ENCODE measurements at places on chromosomes 16 and 17.
A peak's percentile ranks its signal among the peaks of the same experiment; 100 is the strongest.

DNA sequence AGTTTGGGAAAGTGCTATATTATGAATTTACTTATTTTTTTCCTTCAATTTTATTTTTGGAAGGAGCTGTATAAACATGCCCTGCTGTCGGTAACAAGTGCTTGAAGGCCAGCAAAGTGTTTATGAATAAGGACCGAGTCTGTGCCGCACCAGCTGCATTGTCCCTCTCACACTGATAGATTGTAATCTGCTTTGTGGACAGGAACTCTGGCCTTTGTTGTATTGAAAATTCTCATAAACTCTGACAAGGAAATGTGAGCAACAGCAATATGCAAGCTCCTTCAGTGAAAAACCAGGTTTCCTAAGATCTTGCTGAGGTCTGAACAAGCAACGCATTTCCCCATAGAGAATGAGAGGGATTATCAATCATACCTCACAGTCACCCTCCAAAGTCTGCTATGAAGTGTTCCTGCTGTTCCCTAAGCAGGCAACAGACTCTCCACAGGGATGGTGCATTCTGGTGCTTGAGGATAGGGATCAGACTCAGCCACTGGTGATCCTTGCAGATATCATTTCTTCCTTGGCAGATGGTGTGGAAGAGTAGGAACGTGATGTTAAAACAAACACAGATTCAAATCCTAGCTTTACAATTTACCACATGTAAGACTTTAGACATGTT lies 109.6 kb downstream of the KCNJ2 start:
- no peak for DNase-seq

DNA sequence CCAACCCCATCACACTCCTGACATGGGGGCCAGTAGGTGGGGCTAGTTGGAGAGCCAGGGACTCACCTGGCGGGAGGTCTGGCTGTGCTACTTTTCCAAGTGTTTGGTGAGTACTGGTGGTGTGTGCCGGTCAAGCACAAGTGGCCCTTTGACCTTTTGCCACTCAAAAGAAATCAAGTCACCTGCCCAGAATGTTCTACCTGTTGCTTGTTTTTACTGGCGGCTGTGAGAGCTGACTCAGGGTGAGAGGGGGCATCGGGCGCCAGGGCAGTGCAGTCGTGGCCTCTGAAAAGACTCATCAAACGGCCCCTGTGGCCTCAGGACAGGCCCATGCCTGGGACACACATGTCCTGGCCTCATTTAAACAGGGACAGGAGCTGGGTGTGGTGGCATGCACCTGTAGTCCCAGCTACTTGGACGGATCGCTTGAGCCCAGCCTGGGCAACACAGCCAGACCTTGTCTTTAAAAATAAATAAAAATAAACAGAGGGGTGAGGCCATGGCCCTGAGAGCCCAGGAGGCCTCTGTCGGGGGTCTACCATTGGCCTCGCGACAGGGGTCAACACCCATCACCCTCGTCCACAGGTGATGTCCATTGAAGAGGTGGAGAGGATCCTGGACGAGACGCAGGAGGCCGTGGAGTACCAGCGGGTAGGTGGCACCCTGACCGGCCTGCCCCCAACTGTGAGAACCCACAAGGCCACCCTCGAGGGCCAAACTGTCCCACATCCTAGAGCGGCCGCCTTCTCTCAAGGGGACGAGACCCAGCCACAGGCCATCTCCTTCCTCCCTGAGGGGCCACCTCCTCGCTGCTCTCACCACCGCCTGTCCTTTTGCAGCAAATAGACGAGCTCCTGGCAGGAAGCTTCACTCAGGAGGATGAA lies 5.0 kb downstream of the CHMP6 start:
- no peak for DNase-seq

- no peak for DNase-seq
These were observed 6.7 kb upstream of the ABCC3 start for GRCh38 chr17:50627782-50628601.

DNA sequence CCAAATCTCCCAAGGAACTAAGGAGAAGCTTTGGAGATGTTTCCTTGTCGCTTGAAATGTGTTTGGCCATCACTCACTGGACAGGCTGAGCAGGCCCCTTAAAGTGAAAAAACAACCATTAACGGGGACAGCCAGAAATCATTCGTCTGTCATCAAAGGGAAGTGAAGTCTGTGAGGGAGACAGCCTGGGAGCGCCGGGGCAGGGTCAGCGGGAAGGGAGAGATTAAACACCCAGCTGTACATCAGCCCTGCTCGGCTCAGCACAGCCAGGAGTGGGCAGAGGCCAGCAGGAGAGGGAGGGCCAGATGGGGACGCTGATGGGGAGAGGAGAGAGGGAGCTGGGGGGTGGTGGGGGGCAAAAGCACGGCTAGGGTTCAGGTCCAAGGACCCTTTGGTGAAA lies 105.1 kb downstream of the SDK2 start:
- no peak for DNase-seq

DNA sequence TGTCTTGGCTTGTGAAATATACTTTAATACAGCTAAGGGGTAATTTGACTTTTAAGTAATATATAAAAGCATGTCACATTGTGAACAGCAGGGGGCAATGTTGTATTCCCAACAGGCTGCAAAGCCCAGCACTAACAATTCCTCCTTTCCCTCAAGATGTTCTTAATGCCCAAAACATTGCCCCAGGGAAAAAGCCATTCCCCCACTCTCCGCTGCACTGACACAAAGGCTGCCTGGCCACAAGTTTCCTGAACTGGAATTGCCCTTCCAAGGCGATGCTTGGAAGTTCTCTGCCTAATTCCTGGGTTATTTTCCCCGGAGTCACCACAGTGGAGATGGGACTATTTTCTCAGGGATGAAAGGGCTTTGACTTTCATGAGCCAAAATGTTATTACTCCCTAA lies 27.2 kb downstream of the CLEC16A start:
- DNase-seq = no peak

DNA sequence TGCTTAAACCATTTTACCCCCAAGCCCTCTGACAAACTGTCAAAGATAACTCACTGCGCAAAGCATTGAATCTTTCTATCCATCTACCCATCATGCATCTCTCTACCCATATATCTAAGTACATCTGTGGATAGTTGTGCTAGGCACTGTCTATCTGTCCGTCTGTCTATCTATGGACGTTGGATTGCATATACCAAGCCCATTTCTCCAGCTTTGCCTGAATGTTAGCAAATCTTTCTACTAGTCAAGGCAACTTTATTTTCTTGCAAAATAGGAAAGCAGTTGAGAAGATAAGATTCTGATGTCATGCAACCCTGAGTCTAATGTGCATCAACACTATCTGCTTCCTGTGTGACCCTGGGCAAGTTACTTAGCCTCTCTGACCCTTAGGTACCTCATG lies 117.2 kb downstream of the XYLT1 start:
- DNase-seq = no peak

- DNase-seq = no peak
These were observed 16.8 kb downstream of the LRRC3C start for GRCh38 chr17:39944393-39944711.

DNA sequence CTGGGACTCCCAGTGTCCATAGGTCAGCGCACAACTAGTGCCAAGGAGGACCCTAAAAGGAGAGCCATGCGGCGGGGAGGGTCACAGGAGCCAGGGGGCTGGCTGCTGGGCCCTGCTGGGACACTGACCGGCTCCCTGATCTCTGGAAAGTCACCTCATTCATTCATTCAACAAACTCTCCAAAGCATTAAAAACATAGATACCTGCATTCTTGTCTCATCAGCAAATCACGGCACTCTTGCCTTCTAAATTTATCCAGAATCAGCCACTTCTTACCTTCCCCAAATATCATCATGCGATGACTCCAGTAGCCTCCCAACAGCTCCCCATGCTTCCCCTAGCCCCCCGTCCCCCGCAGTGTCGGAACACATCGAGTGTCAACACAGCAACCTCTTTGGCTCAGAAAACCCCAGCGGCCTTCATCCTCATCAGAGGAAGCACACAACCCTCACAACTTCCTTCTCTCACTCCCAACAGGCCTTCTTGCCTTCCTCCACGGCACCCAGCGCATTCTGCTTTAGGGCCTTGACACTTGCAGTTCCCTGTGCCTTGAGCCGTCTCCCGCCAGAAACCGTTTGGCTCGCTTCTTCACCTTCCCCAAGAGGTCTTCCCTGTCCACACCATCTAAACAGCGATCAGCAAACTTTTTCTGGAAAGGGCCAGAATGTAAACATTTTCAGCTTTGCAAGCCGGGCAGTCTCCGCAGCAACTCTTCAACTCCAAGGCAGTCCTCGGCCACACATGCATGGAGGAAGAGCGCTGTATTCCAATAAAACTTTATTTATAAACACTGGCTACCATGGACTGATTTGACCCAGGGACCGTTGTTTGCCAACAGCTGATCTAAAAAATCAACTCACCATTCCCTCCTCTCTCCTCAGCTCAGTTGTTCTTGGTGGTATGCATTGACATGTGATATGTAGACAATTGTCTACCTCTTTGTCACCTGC lies 119.5 kb upstream of the TNRC6C start:
- DNase-seq = no peak

GRCh38 chr16:11640987-11641817 lies 27.1 kb upstream of the SNN start:
- DNase-seq = no peak

- no peak for DNase-seq
These were observed 103.3 kb downstream of the ABCC6 start for GRCh38 chr16:16120044-16120381.

DNA sequence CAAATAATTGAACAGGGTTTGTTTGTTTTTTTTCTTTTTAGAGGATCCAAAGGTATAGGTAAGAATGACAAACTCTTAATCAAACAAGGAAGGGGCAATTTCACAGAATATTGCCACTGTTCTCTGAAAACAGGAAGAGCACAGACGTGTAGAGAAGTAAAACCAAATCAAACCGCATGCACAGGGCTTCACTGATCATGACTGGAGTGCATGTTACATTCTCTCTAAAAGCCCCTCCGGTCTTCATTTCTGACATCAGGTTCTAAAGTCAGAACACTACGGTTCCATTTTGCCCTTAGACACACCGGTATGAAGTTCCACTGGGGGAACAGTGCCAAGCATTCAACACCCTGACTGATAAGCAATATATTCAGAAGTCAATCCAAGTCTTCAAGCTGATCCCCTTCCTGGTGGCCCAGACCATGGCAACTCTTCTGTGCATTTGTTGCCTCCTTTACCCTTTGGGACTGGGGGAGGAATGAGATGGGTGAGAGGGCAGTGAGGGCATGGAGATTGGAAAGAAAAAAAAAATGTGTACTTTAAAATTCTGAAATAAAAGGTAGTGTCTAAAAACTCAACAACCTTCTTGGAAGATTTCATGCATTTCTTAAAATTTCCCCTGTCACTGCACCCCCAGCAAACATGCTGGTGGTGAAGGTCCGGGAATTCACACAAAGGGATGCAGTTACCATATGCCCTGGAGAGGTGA lies 1.4 kb downstream of the MMD start:
- peak; percentile 5 for DNase-seq
